Ascending aorta (tissue), 2 donors: ENCODE measurements at places on chromosomes 7 and 10. TPM values are rescaled to one million over a fixed set of nuclear protein-coding genes. Genes with fewer than 3 reads are reported as not detected.

Gene TLX1
- total RNA-seq: not detected

GRCh38 chr7:143050931-143051330, 1.2 kb upstream of the OR6V1 start:
- DNase-seq: no peak

DNA sequence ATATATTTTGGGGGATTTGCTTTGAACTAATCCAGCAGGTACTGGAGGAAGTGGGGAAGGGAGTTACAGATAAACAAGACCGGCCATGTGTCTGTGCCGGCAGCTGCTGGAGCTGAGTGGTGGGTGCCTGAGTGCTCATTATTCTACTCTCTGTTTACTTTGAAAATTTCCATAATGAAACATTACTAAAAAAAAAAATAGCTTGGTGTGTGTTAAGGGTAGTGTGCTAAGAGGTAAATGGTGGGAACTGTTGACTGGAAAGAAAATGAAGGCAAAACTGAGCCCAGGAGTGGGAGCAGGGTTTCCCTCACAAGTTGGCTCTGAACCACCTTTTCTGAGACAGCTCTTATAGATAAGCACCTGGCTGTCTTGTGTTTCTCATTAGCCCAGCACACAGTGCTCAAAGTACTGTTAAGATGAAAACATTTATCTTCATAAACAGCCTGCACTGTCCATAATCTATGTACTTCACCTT, 50.6 kb downstream of the PARD3 start:
- DNase-seq: no peak

GRCh38 chr10:119759832-119760231, 34.0 kb downstream of the INPP5F start:
- no peak for DNase-seq

DNA sequence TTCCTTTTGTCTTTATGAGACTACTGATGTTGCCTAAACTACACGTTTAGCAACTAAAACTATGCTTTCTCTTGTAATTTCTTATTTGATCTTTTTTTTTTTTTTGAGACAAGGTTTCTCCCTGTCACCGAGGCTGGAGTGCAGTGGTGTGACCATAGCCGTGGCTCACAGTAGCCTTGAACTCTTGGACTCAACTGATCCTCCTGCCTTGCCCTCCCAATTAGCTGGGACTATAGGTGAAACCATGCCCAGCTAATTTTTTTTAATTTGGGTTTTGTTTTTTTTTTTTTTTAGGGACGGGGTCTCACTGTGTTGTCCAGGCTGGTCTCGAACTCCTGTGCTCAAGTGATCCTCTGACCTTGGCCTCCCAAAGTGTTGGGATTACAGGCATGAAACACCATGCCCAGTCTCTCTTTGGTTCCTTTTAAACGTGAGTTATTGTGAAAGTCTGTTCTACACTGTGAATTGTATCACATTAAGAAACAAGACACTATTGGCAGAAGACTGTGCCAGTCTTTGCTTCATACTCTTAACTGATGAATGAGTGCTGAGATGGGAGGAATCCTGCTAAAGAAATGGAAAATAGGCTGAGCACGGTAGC, 6.4 kb downstream of the TMEM248 start:
- DNase-seq: no peak

DNA sequence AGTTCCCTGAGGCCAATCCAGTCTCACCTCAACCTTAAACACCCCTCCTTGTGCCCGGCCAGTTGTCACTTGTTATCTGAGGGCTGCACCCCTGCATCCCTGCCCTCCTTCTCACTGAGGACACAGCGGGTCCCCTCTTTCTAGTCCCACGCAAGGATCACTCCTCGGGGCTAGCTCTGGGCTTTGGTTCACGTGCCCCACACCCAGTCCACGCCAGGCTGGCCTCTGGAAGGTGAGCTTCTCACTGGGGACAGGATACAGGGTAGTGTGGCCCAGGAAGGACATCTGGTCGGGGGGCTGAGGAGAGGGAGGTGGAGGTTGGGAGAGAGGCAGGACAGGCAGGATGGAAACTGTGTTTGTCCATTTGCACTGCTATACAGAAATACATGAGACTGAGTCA, 25.5 kb downstream of the UPP1 start:
- DNase-seq: no peak

Gene ARHGAP22
- total RNA-seq: 2.0 TPM

Gene CACNB2
- 0.96 TPM for total RNA-seq

DNA sequence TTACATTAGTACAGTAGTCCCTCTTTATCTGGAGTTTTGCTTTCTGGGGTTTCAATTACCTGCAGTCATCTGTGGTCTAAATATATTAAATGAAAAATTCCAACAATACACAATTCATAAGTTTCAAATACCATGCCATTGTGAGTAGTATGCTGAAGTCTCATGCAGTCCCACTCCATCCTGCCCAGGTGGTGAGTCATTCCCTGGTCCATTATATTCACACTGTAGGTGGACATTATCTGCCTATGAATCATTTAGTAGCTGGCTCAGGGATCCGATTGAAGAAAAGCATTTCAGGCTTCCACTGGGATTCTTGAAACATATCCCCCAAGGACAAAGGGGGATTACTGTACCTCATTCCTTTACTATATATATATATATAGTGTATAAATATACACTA, 298.2 kb upstream of the GALNT17 start:
- no peak for DNase-seq

Gene MAGI2
- total RNA-seq: 4.0 TPM

DNA sequence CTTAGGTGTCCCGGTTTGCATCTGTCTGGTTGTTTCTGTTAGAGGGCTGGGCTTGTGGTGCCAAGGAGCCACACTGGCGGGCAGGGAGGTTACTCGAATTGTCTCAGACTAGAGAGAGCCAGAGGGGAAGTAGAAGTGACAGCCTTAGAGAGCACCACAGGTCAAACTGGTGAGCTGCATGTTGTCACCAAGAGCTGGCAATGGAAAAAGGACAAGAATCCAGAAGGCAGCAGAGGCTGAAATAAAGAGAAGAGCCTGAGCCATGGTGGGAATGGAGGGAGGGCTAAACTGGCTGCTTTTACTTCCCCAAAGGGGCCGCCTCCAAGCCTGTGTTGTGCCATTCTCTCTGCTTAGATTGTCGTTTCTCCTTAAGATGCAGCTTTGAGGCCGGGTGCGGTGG, 31.1 kb upstream of the RHBDD2 start:
- no peak for DNase-seq

GRCh38 chr7:94425546-94425945, 30.9 kb downstream of the COL1A2 start:
- no peak for DNase-seq

Gene SPDYE16
- total RNA-seq: not detected

DNA sequence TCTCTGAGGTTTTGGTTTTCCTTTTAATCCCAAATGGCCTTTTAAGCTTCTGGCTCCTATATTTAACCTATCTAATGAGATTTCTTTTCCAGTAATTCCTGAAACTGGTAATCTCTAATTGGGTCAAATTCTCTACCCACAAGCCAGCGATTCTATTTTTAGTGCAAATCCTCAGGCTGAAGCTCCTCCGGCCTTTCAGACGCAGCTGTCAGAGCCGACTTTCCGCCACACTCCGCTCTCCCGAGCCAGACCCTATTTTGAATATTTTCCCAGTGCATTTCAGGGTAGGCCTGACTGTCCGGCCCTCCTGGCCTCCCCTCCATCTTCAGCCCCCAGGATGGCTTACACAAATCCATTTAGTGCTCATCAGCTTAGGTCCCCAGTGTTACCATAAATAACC, 9.7 kb upstream of the ADCY1 start:
- no peak for DNase-seq

DNA sequence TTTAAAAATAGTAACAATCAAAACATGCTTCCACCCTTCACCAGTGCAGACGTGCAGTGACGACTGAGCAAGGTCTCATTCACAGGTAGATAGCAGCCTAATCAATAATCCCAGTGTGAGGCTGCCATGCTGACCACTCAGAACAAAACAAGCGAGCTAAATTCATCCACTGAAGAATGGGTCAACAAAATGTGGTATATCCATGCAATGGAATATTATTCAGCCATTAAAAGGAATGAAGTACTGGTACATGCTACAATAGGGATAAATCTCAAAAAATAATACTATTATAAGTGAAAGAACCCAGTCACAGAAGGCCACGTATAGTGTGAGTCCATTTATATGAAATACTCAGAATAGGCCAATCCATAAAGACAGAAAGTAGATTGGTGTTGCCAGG, 74.0 kb downstream of the PTPRE start:
- no peak for DNase-seq

DNA sequence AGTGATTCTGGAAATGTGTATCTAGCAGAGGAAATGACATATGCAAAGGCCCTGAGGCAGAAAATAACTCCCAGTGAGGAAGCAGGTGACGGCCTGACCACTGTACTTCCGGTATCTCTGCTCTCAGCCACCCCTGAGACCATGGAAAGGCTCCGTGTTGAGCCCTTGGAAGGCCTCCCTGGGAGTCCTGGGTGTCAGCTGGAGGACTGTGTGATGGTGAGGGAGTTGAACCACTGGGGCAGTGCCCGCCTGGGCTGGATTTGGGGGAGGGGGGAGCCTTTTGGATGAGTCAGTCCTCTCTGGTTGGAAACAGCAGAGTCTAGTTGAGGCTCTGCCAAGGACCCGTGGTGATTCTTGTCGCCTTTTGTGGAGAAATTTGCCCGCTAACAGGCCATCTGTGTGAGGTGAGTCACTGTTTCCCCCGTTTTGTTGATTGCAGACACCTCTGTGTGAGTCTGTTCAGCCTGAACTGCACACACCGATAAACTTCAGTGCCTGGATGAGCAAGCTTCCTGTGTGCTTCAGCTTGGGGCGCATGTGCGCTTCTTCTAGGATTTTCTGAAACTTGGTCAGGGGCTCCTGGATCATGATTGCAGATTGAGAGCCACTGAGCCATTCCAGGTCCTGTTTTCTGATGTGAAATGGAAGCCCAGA, 98.6 kb downstream of the GRK5 start:
- DNase-seq: peak; percentile 92

- DNase-seq: no peak
These were observed 127.5 kb downstream of the TES start for GRCh38 chr7:116337800-116338199.

Gene DNAJC12
- 3.2 TPM for total RNA-seq

Gene UTF1
- not detected for total RNA-seq
